ENCODE measurements at places on chromosomes 11 and 22.

- DNase-seq, result no peak
- H3K27ac ChIP-seq, result no peak overlapping the region
- H3K4me1 ChIP-seq, result no peaks in the 10 kb centered on the region
Measured at GRCh38 chr22:24985826-24986214, 33.3 kb downstream of the KIAA1671 start.

GRCh38 chr11:38153985-38154384 lies 1555.9 kb upstream of the RAG2 start:
- no peaks in the 10 kb centered on the region for H3K27me3 ChIP-seq
- H3K4me3 ChIP-seq, result no peak overlapping the region
- no peak overlapping the region for H3K27ac ChIP-seq
- H3K36me3 ChIP-seq, result no peaks in the 10 kb centered on the region
- DNase-seq, result no peak
- peaks cover 4% of the 10 kb centered on the region for H3K4me1 ChIP-seq

GRCh38 chr11:23359297-23359696 lies 499.0 kb upstream of the CCDC179 start:
- no peak overlapping the region for H3K27ac ChIP-seq
- DNase-seq, result no peak
- no peaks in the 10 kb centered on the region for H3K27me3 ChIP-seq
- H3K4me1 ChIP-seq, result no peaks in the 10 kb centered on the region

DNA sequence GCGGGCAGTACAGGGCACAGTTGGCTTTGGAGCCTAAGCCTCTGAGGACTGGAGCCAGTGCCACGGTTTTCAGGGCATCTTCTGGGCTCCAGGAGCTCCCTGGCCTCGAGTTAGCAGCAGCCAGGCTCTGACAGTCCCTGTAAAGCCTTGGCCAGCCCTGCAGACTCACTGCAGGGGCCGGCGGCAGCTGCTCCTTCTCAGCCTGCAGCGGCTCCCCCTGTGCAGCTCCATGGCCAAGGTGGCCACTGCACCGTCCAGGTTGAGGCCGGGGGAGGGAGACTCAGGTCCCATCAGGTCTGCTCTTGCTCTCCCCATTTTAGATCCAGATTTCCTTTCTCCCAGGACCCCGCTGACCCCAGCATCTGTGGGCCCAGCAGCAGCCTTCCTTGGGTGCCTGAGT lies 1461.1 kb downstream of the BRD1 start:
- peaks cover 3% of the 10 kb centered on the region for H3K27me3 ChIP-seq
- no peak overlapping the region for H3K4me3 ChIP-seq
- H3K27ac ChIP-seq, result no peak overlapping the region
- no peaks in the 10 kb centered on the region for H3K4me1 ChIP-seq
- DNase-seq, result no peak
- H3K36me3 ChIP-seq, result no peaks in the 10 kb centered on the region

DNA sequence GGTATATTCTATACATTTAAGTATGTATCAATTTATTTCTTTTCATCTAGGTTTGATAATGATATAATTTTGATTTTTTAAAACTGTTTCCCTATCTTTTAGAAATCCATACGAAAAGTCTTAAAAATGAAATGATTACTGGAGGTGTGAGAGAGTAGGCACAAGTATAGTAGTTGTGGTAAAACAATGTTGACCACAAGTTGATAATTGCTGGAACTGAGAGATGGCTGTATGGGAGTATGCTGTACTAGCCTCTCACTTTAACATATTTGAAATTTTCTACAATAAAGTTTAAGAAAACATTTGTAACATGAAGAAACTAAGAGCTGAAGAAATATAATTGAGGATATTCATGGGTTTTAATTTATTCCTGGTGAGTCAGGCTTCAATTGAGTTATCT lies 30.0 kb downstream of the FSHB start:
- no peaks in the 10 kb centered on the region for H3K4me1 ChIP-seq
- H3K36me3 ChIP-seq, result no peaks in the 10 kb centered on the region
- DNase-seq, result no peak

- no peak overlapping the region for H3K4me3 ChIP-seq
- no peaks in the 10 kb centered on the region for H3K36me3 ChIP-seq
- no peaks in the 10 kb centered on the region for H3K27me3 ChIP-seq
- peaks cover 16% of the 10 kb centered on the region for H3K4me1 ChIP-seq
- DNase-seq, result no peak
- no peak overlapping the region for H3K27ac ChIP-seq
Measured at GRCh38 chr11:47384498-47384897, 6.2 kb upstream of the SPI1 start.

DNA sequence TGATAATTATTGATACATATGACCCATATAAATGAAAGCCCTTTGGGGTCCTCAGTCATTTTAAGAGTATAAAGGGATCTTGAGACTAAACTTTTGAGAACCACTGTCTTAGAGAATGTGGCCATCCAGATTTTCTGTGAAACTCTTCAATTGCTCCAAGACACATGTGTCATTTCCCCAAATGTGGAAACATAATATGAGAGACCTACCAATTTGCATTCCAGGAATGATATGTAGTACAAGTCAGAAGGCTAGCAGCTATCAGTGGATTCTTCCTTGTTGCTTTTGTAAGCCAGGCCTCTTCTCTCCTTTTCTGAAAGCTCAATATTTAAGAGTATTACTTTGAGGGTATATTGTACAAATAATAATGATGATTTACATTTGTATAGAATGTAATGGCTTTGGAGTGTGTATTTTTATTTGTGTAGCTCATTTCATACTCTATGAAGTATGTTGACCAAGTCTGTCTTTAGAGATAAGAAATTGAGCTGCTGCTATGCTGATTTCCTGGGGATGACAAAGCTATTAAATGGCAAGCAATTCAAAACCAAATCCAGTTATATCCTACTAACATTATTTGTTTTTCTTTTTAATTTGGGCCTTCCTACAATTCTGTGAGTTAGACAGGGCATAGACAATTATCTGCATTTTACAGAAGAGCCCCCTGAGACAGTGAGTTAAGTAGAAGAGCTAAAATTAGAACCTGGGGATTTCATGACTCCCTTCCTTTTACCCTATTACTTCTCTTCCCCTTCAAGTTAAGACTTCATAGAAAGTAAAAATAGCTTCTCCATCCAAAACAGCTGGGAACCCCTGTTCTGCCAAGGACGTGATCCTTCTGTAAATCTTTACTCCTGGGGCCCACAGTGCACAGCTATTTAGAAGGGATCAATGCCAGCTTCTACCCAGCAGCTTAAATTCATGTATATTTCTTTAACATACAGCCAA lies 131.9 kb downstream of the WNT11 start:
- no peak for DNase-seq
- peak overlapping the region; percentile 49 for H3K4me3 ChIP-seq
- H3K27ac ChIP-seq, result peak overlapping the region; percentile 75
- H3K27me3 ChIP-seq, result no peaks in the 10 kb centered on the region
- peaks cover 47% of the 10 kb centered on the region for H3K36me3 ChIP-seq
- peaks cover 57% of the 10 kb centered on the region for H3K4me1 ChIP-seq

- peaks cover 4% of the 10 kb centered on the region for H3K36me3 ChIP-seq
- DNase-seq, result no peak
- H3K4me3 ChIP-seq, result no peak overlapping the region
- no peaks in the 10 kb centered on the region for H3K4me1 ChIP-seq
Measured at GRCh38 chr11:87110443-87111131, 72.9 kb downstream of the TMEM135 start.

DNA sequence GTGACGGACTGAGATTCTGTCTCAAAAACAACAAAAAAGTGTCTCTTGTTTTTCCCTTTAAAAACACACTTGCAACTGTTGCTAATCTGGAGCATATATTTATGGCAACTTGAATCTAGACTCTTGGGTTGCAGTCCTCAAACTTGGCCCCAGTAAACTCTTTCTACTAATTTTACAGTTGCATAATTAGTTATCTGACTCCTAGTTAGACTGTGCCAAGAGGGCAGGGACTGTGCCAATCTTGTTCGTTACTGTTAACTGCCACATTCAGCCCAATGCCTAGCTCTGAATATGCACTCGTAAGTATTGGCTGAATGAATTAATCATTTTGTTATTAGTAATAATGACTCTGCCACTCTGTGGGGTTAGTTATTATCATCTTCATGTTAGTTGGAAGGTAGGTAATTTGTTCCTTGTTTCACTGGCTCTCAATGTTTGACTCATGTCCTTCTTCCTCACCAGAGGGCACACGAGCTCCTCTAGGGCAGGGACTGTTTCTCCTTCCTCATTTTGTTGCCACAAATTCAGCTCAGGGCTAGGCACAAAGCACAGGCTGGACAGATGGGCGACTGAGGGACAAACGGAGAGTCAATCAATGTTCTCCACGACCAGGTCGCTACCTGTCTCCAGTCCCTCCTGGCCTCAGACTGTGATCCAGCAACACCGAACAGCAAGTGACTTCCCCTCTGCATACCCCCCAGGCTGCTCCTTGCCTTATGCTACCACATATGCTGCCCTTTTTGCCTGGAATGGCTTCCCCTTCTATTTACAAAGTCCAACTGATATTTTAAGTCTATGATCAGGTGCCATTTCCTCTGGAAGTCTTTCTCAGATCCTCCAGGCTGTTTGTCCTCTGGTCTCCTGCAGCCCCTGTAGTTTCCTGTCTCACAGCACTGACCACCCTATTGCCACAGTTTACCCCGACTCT lies 9.0 kb downstream of the CLPB start:
- no peaks in the 10 kb centered on the region for H3K4me1 ChIP-seq
- H3K27ac ChIP-seq, result no peak overlapping the region
- no peak overlapping the region for H3K4me3 ChIP-seq

- no peak for DNase-seq
- H3K4me1 ChIP-seq, result no peaks in the 10 kb centered on the region
- H3K27ac ChIP-seq, result no peak overlapping the region
- H3K4me3 ChIP-seq, result no peak overlapping the region
Measured at GRCh38 chr11:17449158-17449557, 27.5 kb downstream of the ABCC8 start.

- H3K27ac ChIP-seq, result no peak overlapping the region
- H3K36me3 ChIP-seq, result no peaks in the 10 kb centered on the region
- peaks cover 27% of the 10 kb centered on the region for H3K27me3 ChIP-seq
Measured at GRCh38 chr11:19963697-19964387, 196.4 kb downstream of the DBX1 start.

DNA sequence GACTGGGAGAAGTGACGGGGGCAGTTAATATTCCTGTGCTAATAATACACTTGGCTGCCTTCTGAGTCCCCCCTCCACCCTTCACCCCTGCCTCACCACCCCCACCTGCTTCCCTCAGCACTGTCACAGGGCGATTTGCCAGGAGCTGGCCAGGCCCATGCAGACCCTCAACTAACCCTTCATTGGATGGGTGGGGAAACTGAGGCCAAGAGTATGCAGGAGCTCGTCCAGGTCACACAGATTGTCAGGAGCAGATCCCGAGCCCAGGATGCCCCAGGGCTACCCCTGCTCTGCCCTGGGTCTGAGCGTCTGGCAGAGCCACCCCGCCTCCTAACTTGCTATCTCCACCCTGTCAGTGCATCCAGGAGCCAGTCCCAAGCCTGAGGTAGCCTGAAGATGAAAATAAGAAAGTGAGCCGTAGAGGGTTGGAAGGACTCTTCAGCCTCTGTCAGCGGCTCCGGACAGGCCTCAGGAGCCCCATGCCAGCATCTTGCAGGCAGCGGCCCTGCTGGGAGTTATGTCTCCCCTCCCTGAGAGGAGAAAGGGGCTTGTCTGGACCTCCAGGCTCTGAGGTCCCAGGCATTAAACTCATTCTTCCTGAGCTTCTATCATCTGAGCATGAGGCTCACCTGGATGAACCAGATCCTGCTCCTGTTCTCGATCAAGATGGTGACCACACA lies 6.2 kb downstream of the TPBGL start:
- H3K27me3 ChIP-seq, result peaks cover 37% of the 10 kb centered on the region
- H3K4me3 ChIP-seq, result no peak overlapping the region
- no peak for DNase-seq
- H3K27ac ChIP-seq, result no peak overlapping the region
- peaks cover 5% of the 10 kb centered on the region for H3K4me1 ChIP-seq

GRCh38 chr22:20810645-20811044 lies 36.7 kb downstream of the SERPIND1 start:
- no peak for DNase-seq
- peaks cover 10% of the 10 kb centered on the region for H3K4me1 ChIP-seq
- H3K27me3 ChIP-seq, result no peaks in the 10 kb centered on the region

- H3K27ac ChIP-seq, result no peak overlapping the region
- DNase-seq, result no peak
- peaks cover 16% of the 10 kb centered on the region for H3K4me1 ChIP-seq
- H3K36me3 ChIP-seq, result no peaks in the 10 kb centered on the region
- no peak overlapping the region for H3K4me3 ChIP-seq
- H3K27me3 ChIP-seq, result peaks cover 36% of the 10 kb centered on the region
Measured at GRCh38 chr11:130431801-130432200, 3.4 kb upstream of the ADAMTS8 start.

DNA sequence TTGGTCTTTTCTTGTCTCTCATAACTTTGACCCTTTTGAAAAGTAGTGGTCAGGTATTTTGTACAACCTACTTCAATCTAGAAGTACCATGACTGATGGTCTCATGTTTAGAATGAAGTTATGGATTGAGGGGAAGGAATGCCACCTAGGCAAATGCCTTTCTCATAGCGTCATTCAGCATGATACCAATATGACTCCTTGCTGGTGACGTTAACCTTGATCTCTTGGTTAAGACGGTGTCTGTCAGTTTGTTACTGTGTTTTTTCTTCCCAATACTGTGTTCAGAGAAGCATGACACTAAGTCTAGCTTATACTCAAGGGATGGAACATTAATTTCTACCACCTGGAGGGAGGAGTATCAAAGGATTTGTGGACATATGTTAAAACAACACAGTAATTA lies 130.9 kb downstream of the KIF18A start:
- DNase-seq, result no peak
- H3K4me1 ChIP-seq, result no peaks in the 10 kb centered on the region
- no peak overlapping the region for H3K4me3 ChIP-seq
- no peaks in the 10 kb centered on the region for H3K27me3 ChIP-seq
- no peaks in the 10 kb centered on the region for H3K36me3 ChIP-seq
- H3K27ac ChIP-seq, result no peak overlapping the region

GRCh38 chr11:75579841-75580240 lies 17.8 kb downstream of the SERPINH1 start:
- H3K36me3 ChIP-seq, result no peaks in the 10 kb centered on the region
- H3K27me3 ChIP-seq, result no peaks in the 10 kb centered on the region

DNA sequence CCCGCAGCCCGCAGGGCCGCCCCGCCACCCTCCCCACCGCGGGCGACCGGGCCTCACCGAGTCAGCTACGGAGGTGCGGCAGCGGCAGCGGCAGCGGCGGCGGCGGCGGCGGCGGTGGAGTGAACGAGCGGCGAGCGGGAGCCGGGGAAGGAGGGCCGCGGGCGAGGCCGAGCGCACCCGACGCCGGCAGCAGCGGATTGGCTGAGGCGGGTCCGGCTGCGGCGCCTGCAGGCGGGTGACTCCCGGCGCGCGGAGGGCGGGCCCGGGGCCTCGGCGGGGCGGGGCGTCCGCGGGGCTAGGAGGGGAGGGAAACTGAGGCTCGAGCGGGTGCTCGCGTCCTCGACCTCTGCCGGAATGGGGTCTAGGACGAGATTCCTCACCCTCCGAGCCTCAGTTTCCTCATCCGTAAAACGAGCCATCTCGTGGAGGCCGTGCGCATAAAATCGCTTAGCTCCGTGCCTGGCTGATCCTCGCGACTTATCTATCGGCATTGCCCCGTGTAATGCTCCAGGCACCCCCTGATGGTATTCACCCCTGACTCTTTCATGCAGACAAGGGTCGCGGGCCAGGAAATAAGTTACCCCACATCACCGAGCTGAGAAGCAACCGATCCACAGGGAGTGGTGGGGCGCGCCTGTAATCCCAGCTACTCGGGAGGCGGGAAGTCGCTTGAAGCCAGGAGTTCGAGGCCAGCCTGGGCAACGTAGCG lies at the start of gene CPT1A:
TSS of gene CPT1A (minus strand) at position 199 of the 709 bp plus-strand sequence. CDS start 26,442 bp downstream, outside the sequence.
- H3K27me3 ChIP-seq, result no peaks in the 10 kb centered on the region
- peaks cover 5% of the 10 kb centered on the region for H3K36me3 ChIP-seq
- H3K27ac ChIP-seq, result peak within 1 kb of the TSS; percentile 83
- DNase-seq, result peak; percentile 67
- peak within 1 kb of the TSS; percentile 97 for H3K4me3 ChIP-seq
- H3K4me1 ChIP-seq, result peaks cover 52% of the 10 kb centered on the region
